ENCODE measurements at places on chromosomes 4 and X. TPM values are rescaled to one million over a fixed set of nuclear protein-coding genes. Genes with fewer than 3 reads are reported as not detected.

DNA sequence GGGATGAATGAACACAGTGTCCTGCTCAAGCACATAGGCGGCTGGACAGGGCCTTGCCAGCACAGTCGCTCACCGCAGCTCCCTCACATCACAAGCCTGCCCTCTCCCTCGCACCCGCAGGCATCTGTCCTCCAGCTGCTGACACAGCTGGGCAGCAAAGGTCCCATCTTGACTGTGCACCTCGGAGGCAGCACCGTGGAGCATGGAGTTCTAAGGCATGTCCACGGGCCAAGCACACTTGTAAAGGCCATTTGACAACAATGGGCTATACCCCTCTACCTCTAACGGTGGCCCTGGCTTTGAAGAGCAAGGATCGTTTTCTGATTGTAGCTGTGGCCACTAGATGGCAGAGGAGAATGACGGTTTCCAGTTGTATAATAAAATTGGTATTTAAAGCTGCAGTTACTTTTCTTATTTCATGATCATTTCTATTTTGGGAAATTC, 53.8 kb downstream of the APLN start:
- H3K27me3 ChIP-seq, result peaks cover 2% of the 10 kb centered on the region
- H3K27ac ChIP-seq, result no peak overlapping the region
- H3K4me3 ChIP-seq, result no peak overlapping the region
- no peak for DNase-seq

DNA sequence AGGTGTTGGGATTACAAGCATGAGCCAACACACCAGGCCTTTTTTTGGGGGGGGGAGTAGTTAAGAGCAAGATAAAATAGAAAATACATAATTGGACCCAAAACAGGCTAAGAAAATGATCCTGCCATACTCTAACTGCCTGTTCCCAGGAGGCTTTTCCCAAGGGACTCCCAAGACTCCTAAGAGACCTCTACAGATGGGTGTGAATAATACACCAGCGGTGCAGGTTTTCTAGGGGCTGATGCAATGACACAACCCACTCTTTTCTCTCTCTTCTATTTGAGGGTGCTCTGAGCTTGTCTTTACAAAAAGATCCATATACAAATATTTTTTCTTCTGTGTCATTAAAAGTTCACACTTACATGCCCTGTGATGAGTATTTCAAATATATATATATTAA, 116.9 kb downstream of the RASL11B start:
- H3K4me3 ChIP-seq, result no peak overlapping the region
- H3K4me1 ChIP-seq, result no peaks in the 10 kb centered on the region
- H3K27me3 ChIP-seq, result no peaks in the 10 kb centered on the region

GRCh38 chr4:142334931-142335330, 511.2 kb downstream of the INPP4B start:
- H3K36me3 ChIP-seq, result peaks cover 1% of the 10 kb centered on the region
- no peak overlapping the region for H3K4me3 ChIP-seq
- no peak for DNase-seq
- no peaks in the 10 kb centered on the region for H3K27me3 ChIP-seq
- H3K4me1 ChIP-seq, result no peaks in the 10 kb centered on the region

GRCh38 chr4:83331956-83332355, 2.7 kb downstream of the HPSE start:
- H3K27ac ChIP-seq, result no peak overlapping the region
- H3K4me3 ChIP-seq, result peak overlapping the region; percentile 2
- peaks cover 48% of the 10 kb centered on the region for H3K4me1 ChIP-seq
- DNase-seq, result no peak

Gene CT45A8
- not detected for total RNA-seq

Measured in activated T-helper 1 cell treated with anti-CD3 and anti-CD28 coated beads, Interleukin-12 subunit alpha, Interleukin-12 subunit beta, Interleukin-2, Interleukin-4 antibody, amounts not matched to agents 30 ng/mL and 10 ng/mL and 1 ng/mL, durations not matched to agents 14 hours and 24 hours and 36 hours (primary cell).